ENCODE measurements at places on chromosomes 2 and 18.

DNA sequence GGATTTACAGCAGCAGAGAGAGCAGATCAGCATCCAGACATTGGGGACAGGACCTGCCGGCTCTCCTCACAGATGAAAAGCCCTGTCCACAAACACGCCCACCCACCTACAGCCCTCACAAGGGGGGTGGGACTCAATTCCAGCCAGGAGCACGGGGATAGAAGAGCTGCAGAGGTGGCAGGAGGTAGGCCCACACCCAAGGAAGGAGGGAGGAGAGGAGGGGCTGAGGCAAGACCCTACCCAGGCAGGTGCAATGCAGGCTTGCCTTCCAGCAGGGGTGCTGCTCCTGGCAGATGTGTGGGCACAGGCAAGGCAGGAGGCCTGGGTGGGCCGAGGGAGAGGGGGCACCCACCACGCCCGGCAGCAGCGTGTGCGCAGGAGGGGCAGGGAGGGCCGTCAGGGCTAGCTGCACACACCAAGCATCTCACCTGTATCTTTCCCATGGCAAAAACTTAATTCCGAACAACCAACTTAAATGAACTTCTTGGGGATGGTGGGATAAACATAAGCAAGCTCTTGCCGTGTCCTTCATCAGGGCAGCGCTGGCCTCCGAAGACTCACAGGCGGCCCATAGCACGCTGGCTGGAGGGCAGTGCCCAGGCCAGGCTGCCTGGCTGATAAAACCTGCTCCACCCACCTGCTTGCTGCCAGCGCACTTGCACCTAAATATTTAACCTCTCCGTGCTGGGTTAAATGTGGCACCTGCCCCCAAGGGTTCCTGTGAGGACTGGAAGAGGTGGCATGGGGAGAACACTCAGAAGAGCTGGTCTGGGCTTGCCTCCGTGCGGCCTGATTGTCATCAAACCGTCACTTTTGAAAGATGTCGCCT, 219.5 kb downstream of the HDAC4 start:
- DNase-seq, result no peak

GRCh38 chr2:120180066-120180465, 43.1 kb downstream of the TMEM185B start:
- DNase-seq, result no peak

- DNase-seq, result no peak
These were observed 176.3 kb upstream of the LRP1B start for GRCh38 chr2:142307086-142307485.

DNA sequence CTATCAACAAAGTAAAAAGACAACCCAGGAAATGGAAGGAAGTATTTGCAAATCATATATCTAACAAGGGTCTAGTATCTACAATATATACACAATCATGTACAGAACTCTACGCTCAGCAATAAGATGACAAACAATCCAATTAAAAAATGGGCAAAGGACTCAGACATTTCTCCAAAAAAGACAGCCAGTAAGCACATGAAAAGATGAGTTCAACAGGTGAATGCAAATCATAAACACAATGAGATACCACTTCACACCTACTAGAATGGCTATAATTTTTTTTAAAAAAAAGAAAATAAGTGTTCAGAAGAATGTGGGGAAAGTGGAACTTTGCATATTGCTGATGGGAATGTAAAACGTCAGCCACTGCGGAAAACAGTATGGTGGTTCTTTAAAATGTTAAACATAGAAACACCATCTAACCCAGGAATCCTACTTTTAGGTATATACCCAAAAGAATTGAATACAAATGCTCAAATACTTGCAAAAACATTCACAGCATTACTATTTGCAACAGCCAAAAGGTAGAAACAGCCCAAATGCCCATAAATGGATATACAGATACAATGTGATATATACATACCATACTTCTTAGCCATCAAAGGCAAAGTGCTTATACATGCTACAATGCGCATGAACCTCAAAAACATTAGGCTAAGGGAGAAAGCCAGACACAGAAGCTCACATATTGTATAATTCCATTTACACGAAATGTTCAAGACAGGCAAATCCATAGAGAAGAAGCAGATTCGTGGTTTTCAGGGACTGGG, 121.2 kb downstream of the CABYR start:
- no peak for DNase-seq

GRCh38 chr18:71223486-71223885, 934.6 kb downstream of the SOCS6 start:
- no peak for DNase-seq

DNA sequence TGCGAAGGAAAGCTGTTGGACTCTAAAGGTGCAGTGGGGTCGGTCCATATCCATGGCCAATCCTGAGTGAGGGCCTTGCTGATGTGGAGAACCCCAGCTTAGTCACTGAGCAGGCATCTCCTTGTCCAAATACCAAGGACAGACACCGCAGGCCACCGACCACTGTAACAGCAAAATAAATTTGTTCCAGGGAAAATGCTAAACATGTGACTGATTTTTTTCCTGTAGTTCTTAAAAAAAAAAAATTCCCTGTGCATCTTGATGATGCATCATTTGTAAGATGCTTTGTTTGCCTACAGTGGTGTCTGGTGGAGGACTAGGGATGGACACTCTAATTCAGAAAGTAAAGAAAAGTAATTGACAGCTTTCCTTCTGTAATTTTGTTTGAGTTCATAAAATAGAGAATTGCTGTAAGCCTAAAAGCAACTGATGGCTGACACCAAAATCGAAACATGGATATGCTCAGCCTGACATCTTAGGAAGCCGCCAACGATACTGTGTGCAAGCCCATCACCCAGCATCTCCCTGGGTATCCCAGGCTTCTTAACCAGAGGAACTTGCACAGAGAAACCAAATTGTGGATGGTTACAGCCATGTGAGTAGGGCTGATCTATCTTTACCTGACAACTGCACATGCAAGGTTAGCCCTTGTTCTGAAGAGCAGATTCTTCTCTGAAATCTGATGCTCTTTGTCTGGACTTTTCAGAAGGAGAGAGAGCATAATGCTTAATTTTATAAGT, 188.6 kb downstream of the ARL4C start:
- no peak for DNase-seq

DNA sequence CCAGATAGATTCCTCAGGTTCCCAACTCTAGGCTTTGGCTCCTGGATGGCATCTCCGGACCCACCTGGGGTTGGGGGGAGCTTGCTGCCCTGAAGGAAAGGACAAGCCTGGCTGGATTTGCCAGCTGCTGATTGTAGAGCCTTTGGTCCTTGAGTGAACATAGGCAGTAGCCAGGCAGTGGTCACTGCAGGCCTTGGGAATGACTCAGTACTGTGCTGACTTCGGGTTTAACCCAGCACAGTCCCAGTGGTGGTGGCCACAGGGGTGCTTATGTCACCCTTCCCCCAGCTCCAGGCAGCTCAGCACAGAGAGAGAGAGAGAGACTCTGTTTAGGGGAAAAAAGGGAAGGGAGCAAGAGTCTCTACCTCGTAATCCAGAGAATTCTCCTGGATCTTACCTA, 27.7 kb upstream of the ACTR2 start:
- DNase-seq, result no peak

- no peak for DNase-seq
These were observed 781 bp upstream of the SOX11 start for GRCh38 chr2:5691221-5691984.

GRCh38 chr2:31131871-31132270, 6.4 kb downstream of the GALNT14 start:
- DNase-seq, result no peak

GRCh38 chr18:10261344-10262276, 192.8 kb upstream of the APCDD1 start:
- DNase-seq, result no peak

DNA sequence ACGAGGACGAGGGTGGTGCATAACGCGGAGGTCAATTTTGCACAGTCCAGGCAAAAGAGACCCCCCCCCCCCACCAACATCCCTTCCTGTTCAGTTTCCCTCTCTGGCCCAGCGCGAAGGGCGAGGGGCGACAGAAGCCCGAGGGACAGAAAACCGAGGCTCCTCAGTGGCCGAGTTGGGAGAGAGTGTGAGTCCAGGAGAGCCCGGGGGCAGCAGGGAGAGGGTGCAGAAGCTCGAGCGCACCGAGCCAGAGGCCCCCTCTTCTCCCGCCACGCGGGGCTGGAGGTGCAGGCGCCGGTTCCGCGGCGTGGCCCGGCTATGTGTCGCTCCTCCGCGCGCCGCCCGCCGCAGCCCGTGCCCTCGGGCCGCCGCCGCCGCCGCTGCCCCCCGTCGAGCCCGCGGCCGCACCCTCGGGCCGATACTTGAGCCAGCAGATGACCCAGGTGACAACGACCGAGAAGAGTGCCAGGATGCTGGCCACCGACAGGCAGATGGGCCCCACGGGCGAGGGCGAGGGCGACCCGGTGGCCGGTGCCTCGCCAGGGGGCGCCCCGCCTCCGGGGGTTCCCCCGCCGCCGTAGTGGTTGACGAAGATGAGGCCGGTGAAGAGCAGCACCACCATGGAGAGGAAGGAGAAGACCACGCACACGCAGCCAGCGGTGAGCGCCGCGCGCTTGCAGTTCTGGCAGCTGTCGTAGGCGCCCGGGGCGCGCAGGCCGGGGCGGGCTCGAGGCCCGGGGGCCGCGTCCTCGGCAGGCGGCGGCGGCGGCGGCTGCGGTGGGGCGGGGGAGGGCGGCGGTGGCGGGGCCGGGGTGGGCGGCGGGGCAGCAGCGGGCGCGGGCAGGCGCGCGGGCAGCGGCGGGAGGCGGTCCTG, 20.2 kb upstream of the PAX3 start:
- DNase-seq, result no peak

GRCh38 chr18:10289951-10290637, 164.3 kb upstream of the APCDD1 start:
- DNase-seq, result peak; percentile 84

DNA sequence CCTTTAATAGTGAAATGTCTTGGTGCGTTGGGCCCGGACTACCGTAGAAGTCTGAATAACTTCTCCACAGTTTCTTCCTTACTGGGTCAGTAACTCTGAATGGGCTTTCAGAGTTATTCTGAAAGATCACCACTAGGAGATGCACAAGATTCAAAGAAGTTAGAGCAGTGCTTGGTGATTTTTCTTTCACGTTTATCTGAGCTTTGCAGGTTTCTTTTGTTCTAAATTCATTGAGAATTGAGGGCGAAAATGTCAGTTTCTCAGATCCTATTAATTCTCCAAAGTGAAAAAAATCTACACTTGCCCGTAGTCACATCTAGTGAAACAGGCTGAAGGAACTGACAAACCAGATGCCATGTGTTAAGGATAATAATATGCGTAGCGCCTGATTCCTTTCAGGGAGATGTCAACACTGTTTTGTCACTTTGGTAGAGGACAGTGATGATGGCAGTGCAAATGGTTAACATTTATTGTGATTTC, 70.1 kb downstream of the QPCT start:
- DNase-seq, result peak; percentile 66

GRCh38 chr2:143545949-143546255, 416.7 kb downstream of the ARHGAP15 start:
- no peak for DNase-seq
